Activated CD8-positive, alpha-beta memory T cell treated with anti-CD3 and anti-CD28 coated beads for 48 hours (primary cell): ENCODE measurements at places on chromosomes 12 and 14.

DNA sequence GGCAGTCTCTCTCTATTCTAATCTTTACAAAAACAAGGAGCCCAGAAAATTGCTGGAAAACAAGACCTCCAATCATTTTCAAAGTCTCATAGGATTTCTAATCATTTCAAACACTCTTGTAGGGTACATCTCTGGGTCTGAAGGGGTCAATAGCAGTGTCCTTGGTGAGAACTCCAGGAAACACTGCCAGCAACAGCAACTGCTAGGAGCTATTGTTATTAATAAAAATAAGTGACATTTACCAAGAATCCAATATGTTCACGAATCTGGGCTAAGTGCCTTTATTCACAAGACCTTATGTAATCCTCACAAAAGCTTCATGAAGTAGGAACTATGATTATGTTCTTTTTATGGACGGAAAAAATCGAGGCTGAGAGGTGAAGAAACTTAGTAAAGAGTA lies 72.8 kb downstream of the TTC7B start:
- no peak for DNase-seq

DNA sequence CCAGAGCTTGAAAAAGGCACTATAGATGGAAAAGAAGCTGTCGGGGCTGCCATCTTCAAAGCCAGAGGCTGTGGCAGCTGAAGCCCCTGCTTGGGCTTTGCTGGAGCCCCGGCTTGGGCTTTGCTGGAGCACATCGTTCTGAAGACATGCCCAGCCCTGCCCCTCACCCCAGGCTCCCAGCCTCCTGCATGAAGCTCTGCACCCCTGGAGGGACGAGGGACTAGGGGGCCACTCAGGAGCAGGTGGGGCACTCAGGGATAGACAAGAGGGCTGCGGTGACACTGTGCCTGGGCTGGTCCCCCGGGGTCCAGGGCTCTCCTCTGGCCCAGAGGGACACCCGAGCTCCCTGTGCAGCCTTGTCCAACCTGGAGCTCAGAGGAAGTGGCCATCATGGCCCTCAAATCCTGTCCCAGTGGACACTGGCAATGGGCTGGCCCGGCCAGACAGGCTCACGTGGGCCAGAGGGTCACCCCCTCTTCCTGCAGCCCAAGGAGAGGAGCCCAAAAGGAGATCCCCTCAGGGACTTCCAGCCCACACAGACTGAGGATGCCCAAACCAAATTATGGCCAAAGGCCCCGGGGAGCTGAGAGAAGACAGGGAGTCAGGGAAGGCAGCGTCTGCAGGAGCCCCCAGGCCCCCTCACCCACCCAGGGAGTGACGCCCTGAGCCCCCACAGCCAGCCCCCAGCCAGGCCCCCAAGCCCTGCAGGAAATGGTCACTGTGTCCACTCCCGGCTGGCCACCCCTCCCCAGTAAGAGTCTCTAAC lies 23.1 kb upstream of the C14orf180 start:
- no peak for DNase-seq

- no peak for DNase-seq
Measured at GRCh38 chr12:51773145-51773869, 75.2 kb downstream of the FIGNL2 start.

- no peak for DNase-seq
Measured at GRCh38 chr12:26868447-26869103, 35.6 kb upstream of the ITPR2 start.

DNA sequence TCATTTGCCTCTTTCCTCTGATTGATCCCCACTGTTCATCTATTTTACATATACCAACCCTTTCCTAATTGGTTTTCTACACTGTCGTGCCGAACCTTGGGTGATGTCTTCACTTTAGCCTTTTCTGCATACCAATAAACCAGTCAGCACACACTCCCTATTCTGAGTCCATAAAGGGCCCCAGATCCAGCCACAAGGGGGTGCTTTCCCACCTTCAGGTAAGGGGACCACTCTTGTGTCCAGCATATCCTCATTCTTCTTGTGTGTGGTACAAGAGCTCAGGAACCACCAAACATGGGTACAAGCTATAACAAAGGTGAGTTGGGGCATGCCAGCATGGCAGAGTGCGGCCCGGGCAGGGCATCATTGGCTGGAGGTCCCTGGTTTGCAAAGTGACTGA lies 859.8 kb downstream of the FSCB start:
- no peak for DNase-seq

- DNase-seq = no peak
Measured at GRCh38 chr12:72028966-72029365, 90.3 kb downstream of the TPH2 start.

- DNase-seq = no peak
Measured at GRCh38 chr14:35557221-35557747, 23.3 kb downstream of the INSM2 start.

- no peak for DNase-seq
Measured at GRCh38 chr12:122356192-122356635, 66.3 kb downstream of the CLIP1 start.

- DNase-seq = no peak
Measured at GRCh38 chr12:13199592-13199991, 3.1 kb downstream of the EMP1 start.

DNA sequence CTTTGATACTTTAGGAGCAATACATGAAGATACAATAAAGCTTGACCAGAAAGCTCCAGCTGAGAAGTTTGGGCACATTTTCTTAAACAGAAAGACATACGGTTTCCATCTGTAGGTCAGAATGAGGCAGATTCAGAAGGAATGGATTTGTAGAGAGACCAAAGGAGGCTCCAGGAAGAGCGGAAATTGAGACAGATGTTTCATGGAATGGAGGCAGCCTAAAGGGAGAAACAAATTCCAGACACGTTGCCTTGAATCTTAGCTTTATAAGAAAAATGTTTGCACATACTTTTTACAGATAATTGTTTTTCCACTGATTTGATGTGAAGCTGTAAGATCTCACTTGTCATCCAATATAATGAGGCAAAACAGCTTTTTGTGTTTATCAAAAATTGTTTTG lies 24.8 kb downstream of the EPYC start:
- no peak for DNase-seq

GRCh38 chr12:56193025-56193578 lies 3.8 kb upstream of the SMARCC2 start:
- DNase-seq = no peak

DNA sequence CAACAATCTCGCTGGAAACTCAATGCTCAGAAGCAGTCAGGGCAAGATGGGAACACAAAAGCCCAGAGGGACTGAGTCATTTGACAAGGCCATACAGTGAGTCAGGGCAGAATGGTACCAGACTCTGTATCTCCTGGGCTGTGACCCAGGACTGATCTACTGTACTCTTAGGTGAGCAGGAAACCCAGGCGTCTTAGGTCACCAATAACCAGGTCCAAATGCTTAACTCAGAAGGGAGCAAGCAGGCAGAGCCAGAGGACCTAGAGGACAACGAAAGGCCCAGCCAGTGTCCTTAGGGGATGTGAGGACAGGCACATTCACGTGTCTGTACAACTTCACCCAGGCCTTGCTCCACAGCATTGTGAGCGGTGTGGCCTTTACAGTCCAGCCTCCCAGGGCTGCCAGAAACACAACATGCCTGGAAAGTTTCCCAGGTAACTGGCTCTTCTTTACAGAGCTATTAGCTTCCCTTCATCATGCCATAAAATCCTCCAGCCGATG lies 69.9 kb downstream of the ARL6IP4 start:
- no peak for DNase-seq

- no peak for DNase-seq
Measured at GRCh38 chr12:53976823-53977595, 2.3 kb upstream of the HOTAIR start.

GRCh38 chr12:55694651-55695050 lies 13.1 kb downstream of the ITGA7 start:
- DNase-seq = no peak

GRCh38 chr12:103964805-103965204 lies 867 bp upstream of the TDG start:
- no peak for DNase-seq

DNA sequence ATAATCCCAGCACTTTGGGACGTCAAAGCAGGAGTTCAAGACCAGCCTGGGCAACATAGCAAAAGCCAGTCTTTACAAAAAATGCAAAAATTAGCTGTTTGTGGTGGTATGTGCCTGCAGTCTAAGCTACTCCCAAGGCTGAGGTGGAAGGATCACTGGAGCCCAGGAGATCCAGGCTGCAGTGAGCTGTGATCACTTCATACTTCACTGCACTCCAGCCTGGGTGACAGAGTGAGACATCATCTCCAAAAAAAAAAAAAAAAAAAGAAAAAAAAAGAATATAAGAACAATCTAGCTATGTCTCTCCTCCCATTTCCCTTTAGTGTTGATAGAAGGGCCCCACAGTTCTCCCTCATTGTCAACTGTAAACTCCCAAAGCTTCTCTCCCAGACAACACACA lies 3.5 kb upstream of the BCAT1 start:
- no peak for DNase-seq

- no peak for DNase-seq
Measured at GRCh38 chr14:61530896-61531295, 164.4 kb upstream of the HIF1A start.

- DNase-seq = no peak
Measured at GRCh38 chr14:93025055-93025454, 90.7 kb downstream of the ITPK1 start.

DNA sequence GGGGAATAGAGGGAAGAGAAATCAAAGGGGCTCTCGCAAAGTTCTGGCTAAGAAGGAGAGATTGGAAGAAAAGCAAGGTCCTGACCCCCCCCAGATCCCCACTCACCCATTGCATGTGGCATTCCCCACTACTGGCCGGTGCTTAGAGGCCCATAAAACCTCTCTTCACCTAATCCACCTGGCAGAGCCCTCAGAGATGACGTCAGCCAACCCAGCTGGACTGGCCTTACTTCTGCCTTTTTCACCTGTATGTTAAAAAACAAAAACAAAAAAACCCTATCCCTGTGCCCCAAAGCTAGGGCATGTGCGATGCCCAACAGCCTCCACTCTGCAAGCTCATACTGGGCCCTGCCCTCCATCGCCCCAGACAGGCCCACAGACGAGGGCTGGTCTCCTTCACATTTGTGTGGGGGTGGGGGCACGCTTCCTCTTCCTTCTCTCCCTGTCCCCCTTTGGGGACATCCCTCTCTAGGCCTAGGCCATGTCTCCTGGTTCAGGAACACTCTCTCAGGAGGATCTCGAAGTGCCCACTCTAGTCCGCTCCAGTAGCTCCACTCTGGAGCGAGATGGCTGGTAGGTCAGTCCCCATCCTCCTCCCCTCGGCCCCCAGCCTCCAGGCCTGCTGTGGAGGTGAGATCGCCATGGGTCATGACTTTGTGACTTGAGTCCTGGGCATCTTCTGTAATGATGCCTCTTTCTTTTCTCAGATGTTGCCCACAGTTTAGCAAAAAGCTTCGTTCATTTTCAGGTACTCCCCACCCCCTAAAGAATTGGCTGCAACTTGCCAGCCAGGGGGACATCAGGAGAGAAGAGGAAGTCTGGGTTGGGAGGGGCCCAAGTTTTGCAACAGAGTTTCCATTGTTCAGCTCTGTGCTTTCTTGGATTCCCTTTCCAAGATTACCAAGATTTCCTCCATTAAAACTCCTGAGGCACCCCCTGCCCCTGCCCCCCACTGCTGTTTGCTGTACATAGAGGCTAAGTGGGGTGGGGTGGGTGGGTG lies 37.0 kb downstream of the FIGNL2 start:
- no peak for DNase-seq

GRCh38 chr12:72673853-72674252 lies 401.7 kb downstream of the TRHDE start:
- DNase-seq = no peak

- DNase-seq = no peak
Measured at GRCh38 chr12:46547421-46548354, 175.1 kb upstream of the SLC38A2 start.

- no peak for DNase-seq
Measured at GRCh38 chr14:70885343-70886022, 21.8 kb upstream of the PCNX1 start.

GRCh38 chr12:4743046-4743445 lies 22.8 kb downstream of the GALNT8 start:
- no peak for DNase-seq

- no peak for DNase-seq
Measured at GRCh38 chr12:88309546-88309945, 167.4 kb downstream of the TMTC3 start.

GRCh38 chr12:48459259-48459658 lies 13.1 kb upstream of the ANP32D start:
- DNase-seq = no peak

- DNase-seq = no peak
Measured at GRCh38 chr12:57135527-57136326, 7.4 kb downstream of the LRP1 start.

- DNase-seq = no peak
Measured at GRCh38 chr12:28500373-28501024, 310.2 kb downstream of the CCDC91 start.

GRCh38 chr14:95895720-95896119 lies 19.1 kb downstream of the TUNAR start:
- DNase-seq = no peak

- no peak for DNase-seq
Measured at GRCh38 chr12:112314981-112315380, 67.2 kb downstream of the HECTD4 start.

GRCh38 chr14:61885203-61885961 lies 123.2 kb downstream of the SNAPC1 start:
- no peak for DNase-seq

GRCh38 chr12:125098676-125099408 lies 33.6 kb downstream of the AACS start:
- no peak for DNase-seq

- DNase-seq = no peak
Measured at GRCh38 chr14:44428231-44428945, 78.7 kb downstream of the FSCB start.

GRCh38 chr12:101945369-101946232 lies 68.2 kb downstream of the DRAM1 start:
- no peak for DNase-seq

DNA sequence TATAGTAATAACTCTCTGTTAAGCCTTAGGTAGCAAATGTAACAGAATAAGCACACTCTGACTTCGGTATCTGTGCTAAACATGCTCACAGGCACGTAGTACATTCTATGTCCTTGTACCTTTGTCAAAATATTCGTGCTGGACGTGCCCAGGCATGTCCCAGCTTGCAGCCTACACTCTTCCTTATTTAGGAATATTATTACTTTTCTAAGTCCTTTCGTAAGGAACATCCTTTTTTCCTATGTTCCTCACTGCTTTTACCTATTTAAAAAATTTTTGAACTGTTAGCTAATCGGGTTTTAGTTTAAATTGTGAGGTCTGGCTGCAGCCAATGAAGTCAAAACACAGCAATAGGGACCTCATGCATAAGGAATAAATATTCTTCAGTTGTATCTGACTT lies 24.1 kb upstream of the UBC start:
- no peak for DNase-seq

GRCh38 chr14:90681929-90682328 lies 134.3 kb downstream of the TTC7B start:
- no peak for DNase-seq
